Astrocyte (in vitro differentiated cells and primary cell): ENCODE measurements at places on chromosomes 7 and 10. TPM values are rescaled to one million over a fixed set of nuclear protein-coding genes. Genes with fewer than 3 reads are reported as not detected.

Gene VSTM2A
- 0.20 TPM in 1 of 2 replicates, not detected in the other for total RNA-seq

Gene FOXI2
- not detected in 2 replicates for total RNA-seq

Gene MSMB
- not detected in 2 replicates for total RNA-seq

Gene PILRA
- total RNA-seq: 2.3 and 3.0 TPM in 2 replicates

Gene GCC1
- total RNA-seq: 28.8 and 32.0 TPM in 2 replicates

Gene CFAP69
- 1.1 and 2.0 TPM in 2 replicates for total RNA-seq

Gene HOXA4
- total RNA-seq: not detected in 2 replicates

Gene COL26A1
- 6.8 and 7.1 TPM in 2 replicates for total RNA-seq

Gene PWWP2B
- 12.0 and 14.1 TPM in 2 replicates for total RNA-seq

Gene ZNF365
- 8.9 and 11.0 TPM in 2 replicates for total RNA-seq

Gene CALHM3
- not detected in 2 replicates for total RNA-seq

Gene ATP6V0A4
- total RNA-seq: 0.19 and 0.25 TPM in 2 replicates

Gene HKDC1
- 4.2 and 4.3 TPM in 2 replicates for total RNA-seq

Gene CYP3A4
- not detected in 2 replicates for total RNA-seq

Gene NPSR1
- not detected in 2 replicates for total RNA-seq

Gene NPY4R2
- total RNA-seq: not detected in 2 replicates

Gene FUOM
- total RNA-seq: 28.8 and 29.3 TPM in 2 replicates

Gene CRPPA
- 3.6 and 3.9 TPM in 2 replicates for total RNA-seq

Gene PNLIPRP3
- not detected in 2 replicates for total RNA-seq

Gene ZNF212
- 8.2 and 8.7 TPM in 2 replicates for total RNA-seq

Gene NEURL1
- total RNA-seq: 1.4 and 1.5 TPM in 2 replicates

Gene MKX
- total RNA-seq: 3.5 and 3.9 TPM in 2 replicates

Gene FAM241B
- total RNA-seq: 3.1 and 4.4 TPM in 2 replicates

Gene CYP26C1
- total RNA-seq: not detected in 2 replicates

Gene EVX1
- not detected in 2 replicates for total RNA-seq

Gene TEX36
- total RNA-seq: not detected in 2 replicates

Gene C7orf57
- not detected in 2 replicates for total RNA-seq

Gene OPN4
- not detected in 2 replicates for total RNA-seq

Gene ACHE
- 12.1 and 18.9 TPM in 2 replicates for total RNA-seq

Gene ZNF22
- total RNA-seq: 10.9 and 12.0 TPM in 2 replicates

Gene CCL24
- total RNA-seq: not detected in 2 replicates

Gene HMX3
- total RNA-seq: not detected in 2 replicates

Gene AKR1C4
- total RNA-seq: not detected in 2 replicates

Gene SMO
- 20.0 and 22.6 TPM in 2 replicates for total RNA-seq

Gene GAD2
- not detected in 2 replicates for total RNA-seq

Gene PDIA4
- 266 and 284 TPM in 2 replicates for total RNA-seq

Gene DENND2A
- total RNA-seq: 41.7 and 42.1 TPM in 2 replicates

Gene PRKCQ
- 1.9 and 2.1 TPM in 2 replicates for total RNA-seq

Gene MEST
- 170 and 214 TPM in 2 replicates for total RNA-seq

Gene CCSER2
- 97.6 and 100 TPM in 2 replicates for total RNA-seq

Gene CNPY1
- not detected in 2 replicates for total RNA-seq

Gene GNGT1
- total RNA-seq: not detected in 2 replicates

Gene ITGA8
- total RNA-seq: not detected in 2 replicates

Gene RBM20
- total RNA-seq: 1.5 TPM in 2 replicates

Gene HECTD2
- total RNA-seq: 11.9 and 15.4 TPM in 2 replicates

Gene HOXA10
- not detected in 2 replicates for total RNA-seq

Gene WASL
- total RNA-seq: 34.3 and 36.0 TPM in 2 replicates

Gene SEMA3D
- total RNA-seq: 9.1 and 17.7 TPM in 2 replicates

Gene ST8SIA6
- total RNA-seq: 0.12 TPM in 1 of 2 replicates, not detected in the other

Gene HABP2
- not detected in 2 replicates for total RNA-seq
